Left forelimb (tissue), 1 donor: ENCODE measurements at places on chromosomes 4 and X.

- DNase-seq, result no peak
Measured at GRCh38 chrX:13128104-13128503, 83.7 kb upstream of the FAM9C start.

DNA sequence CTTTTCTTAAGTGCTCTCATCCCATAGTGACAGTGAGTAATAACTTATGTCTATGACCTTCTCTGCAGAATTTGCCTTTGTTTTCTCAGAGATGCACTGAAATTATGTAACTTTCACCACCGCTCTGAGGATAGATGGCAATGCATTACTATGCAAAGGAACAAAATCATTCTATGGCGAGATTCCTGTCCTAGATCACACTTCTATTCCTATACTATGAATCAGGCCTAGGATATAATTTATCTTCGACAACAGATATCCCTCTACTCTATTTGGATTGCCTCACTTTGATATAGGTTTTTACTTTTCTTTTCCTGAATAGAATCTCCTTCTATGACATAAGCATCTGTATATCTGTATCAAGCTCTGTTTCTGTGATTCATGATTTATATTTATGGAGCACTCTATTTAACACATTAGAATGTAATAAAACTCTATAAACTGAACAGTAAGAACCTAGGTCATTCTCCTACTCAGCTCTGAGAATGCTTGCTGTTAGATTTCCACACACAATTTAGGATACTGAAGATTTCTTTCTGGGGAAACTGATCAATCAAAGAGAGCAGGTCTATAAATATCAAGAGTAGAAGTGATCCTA, 1082.3 kb upstream of the ADGRL3 start:
- no peak for DNase-seq

- DNase-seq, result no peak
Measured at GRCh38 chrX:153395613-153396319, 5.4 kb downstream of the PNMA6E start.

DNA sequence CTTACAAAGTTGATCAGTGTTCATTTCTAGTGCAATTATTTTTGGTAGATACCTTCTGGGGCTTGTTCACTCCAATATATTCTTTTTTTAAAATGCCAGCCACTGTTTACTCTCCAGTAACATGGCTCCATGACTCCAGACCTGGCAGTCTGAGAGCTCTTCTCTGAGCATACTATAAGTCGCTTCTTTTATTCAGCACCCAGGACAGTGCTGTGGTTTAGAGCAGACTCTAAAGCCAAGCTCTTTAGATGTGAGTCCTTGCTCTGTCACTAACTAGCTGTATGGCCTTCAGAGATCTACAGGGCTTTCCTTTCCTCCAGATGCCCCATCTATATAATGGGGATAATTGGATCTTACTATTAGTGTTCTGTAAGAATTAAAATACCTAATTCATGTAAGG, 200.2 kb upstream of the FAM241A start:
- DNase-seq, result no peak

DNA sequence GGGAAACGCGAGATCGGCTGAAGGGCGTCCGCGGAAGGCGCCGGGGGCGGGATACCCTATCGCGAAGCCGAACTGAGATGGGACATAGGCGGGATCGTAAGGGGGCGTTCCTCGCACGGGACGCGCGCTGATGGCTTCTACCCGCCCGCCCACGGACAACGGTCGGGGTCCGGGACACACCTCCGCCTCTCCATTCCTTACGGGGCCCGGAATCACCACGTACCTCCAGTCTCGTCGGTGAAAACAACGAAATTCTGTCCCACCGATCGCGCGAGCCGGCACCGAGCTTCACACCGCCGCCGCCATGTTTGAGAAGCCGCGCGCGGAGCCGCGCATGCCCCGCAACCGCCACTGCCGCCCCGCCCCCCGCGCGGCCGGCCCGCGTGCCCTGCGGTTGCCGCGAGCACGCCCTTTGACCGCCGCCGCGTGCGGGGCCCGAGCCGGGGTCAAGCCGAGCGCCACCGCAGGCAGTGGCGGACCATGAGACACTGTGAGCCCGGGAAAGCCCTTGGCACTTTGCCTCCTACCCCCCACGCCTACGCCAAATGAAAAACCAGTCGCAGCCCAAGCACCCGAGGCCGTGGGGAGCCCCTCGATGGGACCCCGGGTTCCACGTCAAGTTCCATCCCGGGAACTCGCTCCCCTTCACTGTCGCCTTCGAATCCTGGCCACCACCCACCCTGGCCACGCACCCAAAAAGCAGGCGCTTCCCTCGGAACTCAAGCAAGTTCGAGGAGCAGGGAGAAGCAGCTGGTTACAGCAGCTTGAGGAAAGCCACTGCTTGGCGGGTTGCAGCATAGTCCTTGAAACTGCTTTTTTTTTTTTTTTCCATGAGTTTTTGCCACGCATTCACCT, at the start of gene SCML2:
SCML2 (minus strand) TSS at position 320 of the 855 bp plus-strand sequence. CDS start 20,617 bp downstream, outside the sequence.
- DNase-seq, result peak; percentile 72

- DNase-seq, result no peak
Measured at GRCh38 chrX:46759645-46759974, 692 bp upstream of the SLC9A7 start.

GRCh38 chr4:142952821-142953580, 106.9 kb upstream of the INPP4B start:
- no peak for DNase-seq

- no peak for DNase-seq
Measured at GRCh38 chr4:165945991-165946390, 73.0 kb downstream of the TLL1 start.

- no peak for DNase-seq
Measured at GRCh38 chr4:145511913-145512522, 30.4 kb downstream of the SMAD1 start.

DNA sequence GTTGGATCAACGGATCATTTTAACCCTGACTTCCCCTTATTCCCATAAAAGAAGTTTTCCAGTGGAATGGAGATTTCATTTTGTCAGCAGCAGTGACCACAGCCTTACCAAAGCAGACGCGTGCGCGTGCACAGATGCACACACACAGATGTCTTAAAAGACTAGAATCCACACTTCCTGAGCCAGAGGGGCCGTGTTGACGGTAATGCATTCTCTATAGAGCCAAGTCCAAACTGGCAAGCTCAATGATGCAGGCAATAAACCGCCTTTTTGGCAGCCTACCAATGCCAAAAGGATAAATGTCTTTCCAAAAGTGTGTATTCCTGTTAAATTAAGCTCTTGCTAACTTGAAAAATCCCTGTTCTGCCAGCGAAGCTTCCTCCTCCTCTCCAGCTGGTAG, 18.8 kb upstream of the CLDN34 start:
- DNase-seq, result no peak

DNA sequence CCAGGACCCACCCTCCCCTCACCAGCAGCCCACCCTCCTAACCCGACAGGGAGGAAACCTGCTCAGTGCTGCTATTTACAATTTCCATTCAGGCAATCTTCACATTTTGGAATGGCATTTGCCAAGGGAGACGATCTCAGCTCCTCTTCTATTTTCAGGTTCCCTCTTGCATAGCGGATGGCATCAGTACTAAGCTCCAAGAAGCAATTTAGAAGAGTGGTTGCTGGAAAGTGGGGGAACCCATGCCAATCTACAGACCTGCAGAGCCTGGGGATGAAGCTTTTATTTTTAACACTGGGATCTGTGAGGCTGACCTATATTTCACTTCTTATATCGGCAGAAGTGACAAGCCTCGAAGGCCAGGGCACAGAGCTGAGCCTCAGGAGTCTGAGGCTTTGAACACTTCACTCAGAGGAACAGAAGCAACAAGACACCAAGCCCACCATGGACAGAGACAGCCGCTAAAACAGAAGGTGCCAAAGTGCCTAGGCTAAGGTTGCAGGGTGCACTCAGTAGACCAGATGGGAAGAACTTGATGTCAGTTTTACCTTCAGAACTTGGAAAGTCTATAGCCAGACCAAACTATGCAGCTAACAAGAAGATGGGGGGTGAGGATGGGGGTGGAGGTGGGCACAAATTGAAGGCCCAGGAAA, 44.0 kb downstream of the SCD5 start:
- no peak for DNase-seq

DNA sequence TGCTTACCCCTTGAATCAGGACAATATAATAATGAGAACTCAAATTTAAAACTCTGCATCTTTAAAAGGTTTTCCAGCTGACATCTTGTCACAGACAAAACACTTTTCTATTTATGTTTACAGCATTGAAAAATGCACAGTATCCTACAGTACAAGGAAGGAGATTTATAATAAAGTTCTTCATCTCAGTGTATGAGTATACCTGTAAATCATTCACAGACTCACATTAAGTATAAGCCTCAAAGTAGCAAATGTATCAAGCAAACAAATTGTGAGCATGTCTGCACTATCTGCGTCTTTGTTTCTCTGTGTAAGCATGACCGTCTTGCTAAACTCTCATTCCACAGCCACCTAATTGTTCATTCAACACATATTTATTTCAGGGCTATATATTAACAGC, 52.8 kb downstream of the PPP1R2C start:
- DNase-seq, result no peak
